ENCODE measurements at places on chromosomes 1 and 21. TPM values are rescaled to one million over a fixed set of nuclear protein-coding genes. Genes with fewer than 3 reads are reported as not detected.

Gene HJV
- 0.15 TPM for total RNA-seq

DNA sequence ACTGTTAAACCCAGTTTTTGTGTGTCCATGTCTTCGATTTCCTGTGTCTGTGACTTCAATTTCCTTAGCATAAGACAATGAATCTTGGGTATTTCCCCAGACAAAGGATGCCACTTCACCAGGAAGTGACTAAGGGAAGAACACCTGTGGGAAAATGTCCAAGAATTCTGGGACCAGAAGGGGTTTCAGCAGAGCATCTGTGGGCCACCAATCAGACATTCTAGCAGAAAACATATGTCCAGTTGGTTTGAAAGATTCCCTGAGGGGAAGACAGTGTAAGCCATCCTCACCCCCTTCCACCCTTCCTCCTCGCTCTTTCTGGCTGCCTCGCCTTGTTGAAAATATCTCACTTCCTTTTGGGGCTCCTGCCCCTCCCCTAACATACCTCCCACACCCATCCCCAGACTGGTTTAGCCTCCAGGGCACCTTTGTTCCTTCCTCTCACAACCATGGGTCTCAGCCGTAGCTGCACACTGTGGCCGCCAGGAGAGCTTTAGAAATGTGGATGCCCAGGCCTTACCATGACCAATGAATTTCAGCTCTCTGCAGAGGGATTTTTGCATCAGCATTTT is 25.5 kb upstream of the IFNAR1 start:
- DNase-seq, result no peak

Gene KIF21B
- 0.13 TPM for total RNA-seq

DNA sequence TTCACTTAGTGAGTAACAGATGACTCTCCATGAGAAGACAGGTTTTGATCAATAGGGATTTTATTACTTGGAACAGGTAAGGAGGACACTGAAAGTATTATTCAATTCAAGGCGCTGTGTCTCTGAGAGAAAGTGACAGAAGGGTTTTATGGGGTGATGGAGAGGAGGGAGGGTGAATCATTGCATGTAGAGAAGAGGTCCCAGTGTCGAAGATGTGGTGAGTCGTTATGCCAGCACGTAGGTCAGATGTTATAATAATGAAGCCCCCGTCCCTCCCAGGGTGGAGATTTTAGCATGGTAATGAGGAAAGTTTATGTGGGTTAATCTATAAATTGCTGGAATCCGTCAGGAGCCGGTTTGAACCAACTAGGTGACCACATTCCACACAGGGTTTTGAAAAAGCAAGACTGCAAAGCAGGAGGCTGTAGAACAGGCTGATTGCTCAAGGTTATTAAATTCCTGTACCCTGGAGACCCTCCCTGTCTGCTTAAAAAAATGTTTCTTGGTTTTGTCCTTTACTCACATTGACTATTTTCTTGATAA is 586.4 kb upstream of the TMPRSS15 start:
- DNase-seq, result no peak

Gene A3GALT2
- not detected for total RNA-seq

DNA sequence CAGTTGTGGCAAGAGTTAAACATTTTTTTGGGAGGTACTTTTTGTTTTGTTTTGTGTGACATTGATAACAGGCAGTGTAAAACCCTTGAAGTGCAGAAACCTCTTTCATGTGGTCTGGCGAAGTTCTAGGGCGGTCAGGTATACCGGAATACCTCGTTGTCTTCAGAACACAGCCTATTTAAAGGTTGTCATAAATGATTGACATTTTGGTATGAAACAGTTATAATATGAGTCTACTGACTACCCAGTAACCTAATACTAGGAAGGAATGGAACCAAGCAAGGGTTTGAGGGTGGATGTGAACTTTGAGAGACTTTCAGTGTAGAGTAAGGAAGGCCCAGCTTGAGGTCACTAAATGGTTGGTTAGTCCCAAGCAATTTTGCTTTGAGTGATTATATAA is 40.5 kb downstream of the PATJ start:
- DNase-seq, result no peak

- no peak for DNase-seq
Observed at GRCh38 chr1:34800214-34800613, 7.4 kb downstream of the GJA4 start.

Gene HLCS
- total RNA-seq, result 11.7 TPM

GRCh38 chr21:25573409-25574206 is 33.7 kb downstream of the MRPL39 start:
- DNase-seq, result peak; percentile 6

Gene SLC6A17
- total RNA-seq, result not detected

Gene MFAP2
- 1.1 TPM for total RNA-seq

DNA sequence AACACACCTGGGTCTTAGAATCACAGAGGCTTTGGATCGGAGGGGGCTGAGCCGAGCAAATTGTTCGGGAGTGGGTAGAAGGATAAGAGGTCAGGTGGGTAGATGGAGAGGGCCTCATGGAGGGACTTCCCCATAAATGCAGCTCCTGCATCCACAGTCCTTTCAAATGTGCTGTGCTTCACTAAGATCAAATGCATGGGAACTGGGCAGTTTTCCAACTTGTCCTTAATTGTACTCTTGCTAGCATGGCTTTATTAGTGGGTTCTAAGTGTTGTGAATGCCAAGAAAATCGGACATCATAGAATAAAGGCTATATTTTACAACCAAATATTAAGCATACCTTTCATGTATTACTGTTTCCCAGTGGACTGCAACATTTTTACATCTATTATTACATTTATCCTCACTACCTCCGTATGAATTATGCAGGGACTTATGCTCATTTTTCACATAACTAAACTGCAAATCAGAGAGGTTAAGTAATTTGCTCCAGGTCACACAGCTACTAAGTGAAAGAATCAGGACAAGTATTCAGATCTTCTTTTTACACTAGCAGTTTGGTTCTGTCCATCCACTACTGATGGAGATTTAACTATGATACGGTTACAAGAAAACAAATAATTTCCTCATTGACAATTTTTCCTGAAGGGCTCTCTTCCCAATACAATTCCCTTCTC is 174.5 kb upstream of the RUNX1 start:
- DNase-seq, result no peak

Data from HepG2 (cell line).